ENCODE measurements at places on chromosomes 4 and X.

- no peak for DNase-seq
These were observed 111.7 kb upstream of the TAPT1 start for GRCh38 chr4:16337936-16338335.

DNA sequence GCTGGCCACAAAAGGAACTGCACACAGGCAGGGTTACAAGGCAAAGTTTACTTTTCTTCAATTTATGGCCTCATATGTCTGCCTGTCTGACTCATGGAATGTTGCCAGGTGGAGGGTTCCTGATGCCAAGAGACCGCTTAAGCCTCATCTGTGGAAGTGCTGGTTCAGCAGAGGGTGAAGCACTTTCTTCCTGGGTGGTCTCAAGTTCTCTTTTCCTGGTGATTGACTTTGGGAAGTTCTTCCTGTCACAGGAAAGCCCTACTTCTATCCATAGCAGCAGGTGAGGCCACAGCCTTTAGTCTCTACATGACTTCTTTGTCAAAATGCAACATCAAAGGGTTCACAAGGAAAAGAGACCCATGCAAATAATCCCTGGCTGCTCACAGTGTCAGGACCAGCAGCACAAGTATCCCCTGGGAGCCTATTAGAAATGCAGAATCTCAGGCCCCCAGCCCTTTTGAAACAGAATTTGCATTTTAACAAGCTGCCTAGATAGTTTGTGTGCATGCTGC lies 81.4 kb upstream of the IGFBP7 start:
- DNase-seq = peak; percentile 21

DNA sequence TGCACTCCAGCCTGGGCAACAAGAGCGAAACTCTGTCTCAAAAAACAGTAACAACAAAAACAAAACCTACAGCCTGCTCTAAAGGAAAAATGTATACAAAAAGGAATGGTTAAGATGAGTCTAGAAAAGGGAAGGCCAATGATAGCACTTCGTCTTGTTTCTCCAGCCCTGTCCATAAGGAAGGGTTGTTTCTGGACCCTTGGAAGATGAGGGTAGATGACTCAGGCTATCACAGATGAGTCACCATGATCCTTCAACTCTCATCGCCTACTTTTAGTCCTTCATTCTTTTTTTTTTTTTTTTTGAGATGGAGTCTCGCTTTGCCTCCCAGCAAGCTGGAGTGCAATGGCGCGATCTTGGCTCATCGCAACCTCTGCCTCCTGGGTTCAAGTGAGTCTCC lies 8.8 kb downstream of the PLA2G12A start:
- no peak for DNase-seq

GRCh38 chr4:80422727-80423404 lies 87.3 kb downstream of the CFAP299 start:
- no peak for DNase-seq

GRCh38 chr4:73161527-73162185 lies 92.1 kb upstream of the COX18 start:
- DNase-seq = no peak

GRCh38 chr4:80361329-80361900 lies 25.9 kb downstream of the CFAP299 start:
- peak; percentile 48 for DNase-seq

DNA sequence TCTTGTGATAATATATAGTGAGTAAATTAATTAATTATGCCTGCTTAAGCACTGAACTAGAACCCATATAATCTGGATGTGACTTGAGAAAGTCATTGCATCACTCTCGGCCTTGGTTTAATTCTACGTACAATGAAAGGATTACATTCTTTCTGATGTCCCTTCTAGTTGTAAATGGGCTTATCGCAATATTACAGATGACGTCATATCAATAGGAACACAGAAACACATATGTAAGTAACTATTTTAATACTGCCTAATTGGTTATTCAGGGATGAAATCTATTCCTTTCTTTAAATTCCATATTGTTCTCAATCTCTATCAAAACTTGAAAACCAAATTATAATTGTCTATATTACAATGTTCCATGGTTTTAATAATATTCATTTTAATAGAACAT lies 504.6 kb downstream of the PRR32 start:
- no peak for DNase-seq

- DNase-seq = peak; percentile 62
These were observed 618 bp downstream of the RBBP7 start for GRCh38 chrX:16869393-16870094.

- no peak for DNase-seq
These were observed 1618.1 kb downstream of the C4orf33 start for GRCh38 chr4:130714006-130714405.

DNA sequence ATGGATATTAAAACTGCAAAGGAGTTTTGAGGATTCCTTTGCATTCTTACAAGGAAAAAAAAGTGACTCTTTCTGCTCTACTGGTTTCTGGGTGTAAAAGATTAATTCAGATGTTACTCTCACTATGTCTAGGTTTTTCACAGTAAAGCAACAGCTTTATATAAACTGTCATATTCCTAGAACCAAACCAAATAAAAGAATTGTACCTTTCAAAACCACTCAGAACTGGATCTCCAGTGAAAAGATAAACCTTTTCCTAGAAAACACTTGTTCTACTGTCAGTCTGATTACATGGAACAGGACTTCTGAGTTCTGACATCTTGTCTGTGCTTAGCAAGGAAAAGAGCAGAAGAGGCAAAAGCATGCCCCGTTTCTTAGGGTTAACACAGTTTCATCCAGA lies 5.0 kb upstream of the PPID start:
- no peak for DNase-seq

DNA sequence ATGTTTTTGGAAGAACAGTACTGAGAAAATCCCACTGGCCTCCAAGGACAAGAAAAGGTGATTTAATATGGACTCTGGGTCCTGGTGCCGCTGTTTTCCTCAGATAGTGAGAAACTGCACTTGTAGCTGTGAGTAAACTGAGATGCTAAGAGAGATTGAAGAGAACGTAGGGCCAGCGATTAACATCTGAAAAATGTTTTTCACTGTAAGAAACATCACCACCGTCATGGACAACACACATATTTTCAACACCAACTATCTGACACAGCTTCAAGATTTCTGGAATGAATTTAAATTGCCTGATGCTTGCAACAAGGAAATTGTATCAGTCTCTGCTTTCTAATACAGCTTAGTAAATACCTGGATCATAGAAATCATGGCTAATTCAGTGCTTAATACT lies 158.2 kb upstream of the SMIM31 start:
- no peak for DNase-seq

DNA sequence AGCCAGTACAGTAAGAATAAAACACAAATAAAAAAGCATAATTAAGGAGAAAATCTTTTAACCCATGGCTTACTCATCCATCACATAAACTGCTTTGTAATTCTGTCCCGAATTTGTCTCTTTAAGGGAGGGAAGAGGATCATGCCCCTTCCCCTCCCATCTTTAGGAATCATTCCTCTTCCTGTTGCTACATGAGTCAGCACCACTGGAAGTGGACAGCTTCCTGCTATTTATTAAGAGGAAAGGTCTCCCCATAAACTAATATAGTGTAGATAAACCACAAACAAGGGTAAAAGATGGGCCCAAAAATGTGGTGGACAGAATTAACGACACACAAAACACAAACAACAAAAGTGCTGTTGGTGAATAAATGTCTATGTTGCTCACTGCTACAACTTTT lies 75.8 kb downstream of the PPP3CA start:
- peak; percentile 11 for DNase-seq

DNA sequence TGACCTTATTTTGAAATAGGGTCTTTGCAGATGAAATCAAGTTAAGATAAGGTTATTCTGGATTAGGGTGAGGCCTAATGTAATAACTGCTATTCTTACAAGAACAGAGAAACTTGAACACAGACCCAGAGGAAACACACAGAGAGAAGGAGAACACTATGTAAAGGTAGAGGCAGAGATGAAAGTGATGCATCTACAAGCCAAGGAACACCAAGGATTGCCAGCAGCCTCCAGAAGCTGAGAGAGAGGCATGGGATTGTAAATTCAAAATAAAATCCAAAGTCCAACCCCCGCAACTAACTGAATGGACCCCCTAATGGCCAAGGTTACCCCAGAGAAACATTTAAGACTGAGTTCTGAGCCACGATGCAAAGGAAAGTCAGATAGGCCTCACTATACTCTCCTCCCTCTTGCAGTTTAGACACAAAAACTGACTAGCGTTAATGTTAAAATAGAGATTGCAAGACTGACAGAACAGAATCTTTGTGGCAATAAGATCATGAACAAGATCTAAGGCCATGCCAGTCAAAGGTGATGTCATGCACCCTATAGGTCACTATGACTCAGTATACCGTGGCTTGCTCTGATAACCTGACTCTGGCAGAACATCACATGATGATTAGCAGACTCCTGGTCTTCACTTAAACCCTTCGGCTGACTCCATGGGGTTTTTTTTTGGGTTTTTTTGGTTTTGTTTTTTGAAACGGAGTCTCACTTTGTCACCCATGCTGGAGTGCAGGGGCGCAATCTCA lies 42.9 kb downstream of the DDX60L start:
- no peak for DNase-seq

GRCh38 chr4:183532821-183533220 lies 28.0 kb downstream of the ING2 start:
- no peak for DNase-seq

GRCh38 chr4:165748321-165748720 lies 124.7 kb upstream of the TLL1 start:
- peak; percentile 63 for DNase-seq

GRCh38 chr4:38762560-38762959 lies 20.2 kb downstream of the TLR10 start:
- no peak for DNase-seq

GRCh38 chr4:112270640-112271421 lies 14.9 kb downstream of the TIFA start:
- DNase-seq = no peak

DNA sequence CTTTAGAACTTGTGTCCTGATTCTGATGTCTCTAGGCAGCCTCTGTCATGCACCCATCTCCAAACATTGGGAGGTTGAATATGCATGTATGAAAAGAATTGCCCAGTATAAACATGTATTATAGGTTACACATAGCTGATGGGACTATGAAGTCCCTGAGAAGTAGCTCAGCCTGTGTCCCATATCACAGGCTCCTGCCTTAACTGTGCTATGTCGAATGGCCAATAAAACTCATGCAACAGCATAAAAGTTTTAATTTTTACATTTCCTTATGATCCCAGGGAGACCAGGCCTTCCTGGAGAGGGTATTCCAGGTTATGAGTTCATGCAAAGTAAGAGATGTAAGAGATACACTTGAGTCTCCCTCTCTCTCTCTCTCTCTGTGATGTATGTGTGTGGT lies 217.4 kb downstream of the SHROOM3 start:
- no peak for DNase-seq

- DNase-seq = no peak
These were observed 98.2 kb downstream of the FRYL start for GRCh38 chr4:48681856-48682255.

DNA sequence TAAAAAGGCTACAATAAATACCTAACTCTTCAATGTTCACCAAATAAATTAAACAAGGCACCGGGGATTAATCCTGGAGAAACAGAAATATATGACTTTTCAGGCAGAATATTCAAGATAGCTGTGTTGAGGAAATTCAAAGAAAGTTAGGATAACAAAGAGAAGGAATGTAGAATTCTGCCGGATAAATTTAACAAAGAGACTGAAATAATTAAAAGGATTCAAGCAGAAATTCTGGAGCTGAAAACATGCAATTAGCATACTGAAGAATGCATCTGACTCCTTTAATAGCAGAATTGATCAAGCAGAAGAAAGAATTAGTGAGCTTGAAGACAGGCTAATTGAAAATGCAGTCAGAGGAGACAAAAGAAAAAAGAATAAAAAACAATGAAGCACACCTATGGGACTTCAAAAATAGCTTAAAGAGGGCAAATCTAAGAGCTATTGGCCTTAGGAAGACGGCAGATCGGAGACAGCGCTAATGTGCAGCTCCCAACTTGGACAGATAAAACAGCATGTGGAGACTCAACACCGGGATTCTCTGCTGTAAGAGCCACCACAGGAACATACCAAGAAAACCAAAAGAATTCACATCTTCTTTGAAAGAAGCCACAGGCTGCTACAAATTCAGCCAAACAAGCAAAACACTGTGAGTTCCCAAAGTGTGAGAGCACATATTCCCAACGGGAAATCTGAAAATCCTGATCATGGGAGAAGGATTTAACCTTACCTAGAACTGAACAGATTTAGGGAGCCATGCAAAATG lies 1290.9 kb downstream of the PCDH18 start:
- DNase-seq = no peak

- peak; percentile 53 for DNase-seq
These were observed 729 bp upstream of the CPLX1 start for GRCh38 chr4:826508-827208.

- peak; percentile 51 for DNase-seq
These were observed 115.2 kb upstream of the LNX1 start for GRCh38 chr4:53706422-53707032.

DNA sequence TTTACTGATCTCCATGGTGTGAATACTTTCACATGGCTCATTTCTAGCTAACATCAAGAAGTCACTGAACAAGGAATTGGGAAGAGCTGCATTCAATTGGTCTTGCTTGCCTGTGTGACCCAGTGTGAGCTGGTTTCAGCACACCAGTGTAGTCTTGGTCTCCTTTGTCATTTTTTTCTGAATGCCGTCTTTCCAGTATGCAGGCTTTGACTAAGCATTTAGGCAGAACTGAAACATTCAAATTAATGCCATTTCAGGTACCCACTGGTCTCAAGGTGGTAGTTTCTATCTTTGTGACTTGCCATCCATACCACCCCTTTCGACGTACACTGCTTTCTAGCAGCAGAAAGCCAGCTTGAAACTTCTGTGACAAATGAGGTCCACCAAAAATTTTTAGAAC lies 550.5 kb upstream of the BOD1L1 start:
- DNase-seq = no peak

- no peak for DNase-seq
These were observed 54.8 kb downstream of the TLL1 start for GRCh38 chr4:165927815-165928214.

DNA sequence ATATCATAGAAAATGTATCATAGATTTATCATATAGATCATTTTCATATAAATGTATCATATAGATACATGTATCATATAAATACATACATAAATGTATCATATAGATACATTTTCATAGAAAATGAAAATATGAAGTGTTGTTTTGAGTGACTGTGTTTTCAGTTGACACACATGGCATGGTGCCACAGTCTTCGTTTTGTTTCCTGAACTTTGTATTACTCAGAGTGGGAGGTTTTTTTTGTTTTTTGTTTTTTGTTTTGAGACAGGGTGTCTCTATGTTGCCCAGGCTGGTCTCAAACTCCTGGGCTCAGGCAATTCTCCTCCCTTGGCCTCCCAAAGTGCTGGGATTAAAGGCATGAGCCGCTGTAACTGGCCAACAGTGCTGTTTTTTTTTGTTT lies 3.9 kb downstream of the RBM10 start:
- DNase-seq = no peak

- DNase-seq = peak; percentile 85
These were observed 82.5 kb downstream of the HPRT1 start for GRCh38 chrX:134542485-134542884.

- peak; percentile 86 for DNase-seq
These were observed 15.7 kb downstream of the FHL1 start for GRCh38 chrX:136162827-136163570.

- no peak for DNase-seq
These were observed 1.8 kb downstream of the PRSS12 start for GRCh38 chr4:118350961-118351360.

DNA sequence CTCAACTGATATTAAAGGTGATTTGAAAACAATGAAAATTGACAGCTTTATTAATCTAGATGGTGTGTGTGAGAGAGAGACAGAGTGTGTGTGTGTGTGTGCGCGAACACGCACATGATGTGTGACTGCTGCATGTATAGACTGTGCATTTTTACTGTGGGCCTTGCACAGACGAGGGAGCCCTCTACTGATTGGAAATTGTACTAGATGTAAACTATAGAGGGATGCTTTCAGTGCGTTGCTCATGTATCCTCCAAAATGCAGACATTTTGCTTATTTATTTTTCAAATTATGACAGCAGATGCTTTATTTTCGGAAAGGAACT lies 168.4 kb upstream of the GK2 start:
- DNase-seq = peak; percentile 56

All from NCI-H82 (cell line).